ENCODE measurements at places on chromosomes 5 and 9.

DNA sequence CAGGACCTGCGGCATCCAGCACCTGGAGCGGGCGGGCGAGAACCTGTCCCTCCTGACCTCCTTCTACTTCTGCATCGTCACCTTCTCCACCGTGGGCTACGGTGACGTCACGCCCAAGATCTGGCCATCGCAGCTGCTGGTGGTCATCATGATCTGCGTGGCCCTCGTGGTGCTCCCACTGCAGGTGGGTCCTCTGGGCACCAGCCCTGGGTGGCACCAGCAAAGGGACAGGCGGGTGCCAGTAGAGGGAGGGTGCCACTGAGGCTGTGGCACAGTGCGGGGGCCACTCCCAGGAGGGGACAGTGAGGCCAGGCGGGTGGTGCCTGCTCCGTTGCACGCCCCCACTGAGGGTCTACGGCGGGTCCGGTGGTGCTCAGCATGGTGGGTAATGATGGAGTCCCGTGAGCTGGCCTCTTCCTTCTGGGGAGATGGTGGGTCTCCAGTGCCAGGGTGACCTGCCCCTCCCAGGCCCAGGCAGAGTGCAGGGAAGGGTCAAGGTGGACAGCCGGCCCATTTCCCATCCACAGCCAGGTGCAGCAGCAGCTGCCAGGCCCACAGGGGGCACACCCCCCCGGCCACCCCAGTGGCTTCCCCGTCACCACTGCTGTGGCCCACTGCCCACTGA is 57.8 kb downstream of the KCNT1 start:
- DNase-seq = no peak

GRCh38 chr5:168549554-168549953 is 20.4 kb downstream of the FBLL1 start:
- no peak for DNase-seq

DNA sequence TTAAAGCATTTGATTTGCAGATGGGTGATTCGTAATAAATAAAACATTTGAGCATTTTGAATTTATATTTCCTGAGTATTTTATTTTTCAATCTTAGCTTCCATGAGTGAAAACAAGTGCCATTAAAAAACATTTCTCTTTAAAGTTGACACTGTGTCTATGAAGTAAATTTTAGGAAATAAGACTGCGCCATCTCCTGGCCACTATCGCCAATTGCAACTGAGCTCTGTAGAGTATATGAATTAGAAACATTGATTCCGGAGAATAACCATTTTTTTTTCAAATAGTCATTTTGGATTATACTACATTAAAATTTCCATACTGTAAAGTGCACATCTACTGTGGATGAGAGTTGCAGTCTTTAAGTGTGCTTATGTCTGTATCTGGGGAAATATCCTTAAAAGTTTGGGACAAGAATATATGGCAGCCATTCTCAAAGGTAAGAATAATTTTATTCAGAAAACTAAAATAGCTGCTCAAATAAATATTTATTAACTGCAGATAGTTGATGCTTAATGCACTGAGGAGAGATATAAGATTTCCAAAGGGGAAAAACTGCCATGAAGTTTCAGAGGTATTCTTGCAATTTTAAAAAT is 5.9 kb downstream of the DMRTA1 start:
- DNase-seq = no peak

DNA sequence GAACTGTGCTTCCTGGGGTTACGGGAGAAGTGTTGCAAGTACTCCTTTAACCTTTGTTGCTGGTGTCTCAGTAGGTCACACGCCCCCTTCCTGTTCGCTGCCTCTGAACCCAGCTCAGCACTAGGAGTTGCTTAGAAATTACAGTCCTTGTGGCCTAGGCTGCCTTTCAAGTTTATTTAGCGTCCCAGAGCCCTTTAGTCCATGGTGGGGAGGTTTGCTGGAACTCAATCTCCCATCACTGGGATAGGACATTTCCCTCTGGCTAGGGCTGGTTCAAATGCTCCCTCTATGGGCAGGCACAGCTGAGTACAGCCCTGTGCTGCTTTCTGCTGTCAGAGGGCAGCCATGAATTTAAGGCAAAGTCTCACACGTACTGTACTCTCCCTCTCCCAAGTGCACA is 4.7 kb downstream of the IFNA8 start:
- no peak for DNase-seq

GRCh38 chr5:64834037-64834436 is 65.3 kb downstream of the CWC27 start:
- DNase-seq = no peak

DNA sequence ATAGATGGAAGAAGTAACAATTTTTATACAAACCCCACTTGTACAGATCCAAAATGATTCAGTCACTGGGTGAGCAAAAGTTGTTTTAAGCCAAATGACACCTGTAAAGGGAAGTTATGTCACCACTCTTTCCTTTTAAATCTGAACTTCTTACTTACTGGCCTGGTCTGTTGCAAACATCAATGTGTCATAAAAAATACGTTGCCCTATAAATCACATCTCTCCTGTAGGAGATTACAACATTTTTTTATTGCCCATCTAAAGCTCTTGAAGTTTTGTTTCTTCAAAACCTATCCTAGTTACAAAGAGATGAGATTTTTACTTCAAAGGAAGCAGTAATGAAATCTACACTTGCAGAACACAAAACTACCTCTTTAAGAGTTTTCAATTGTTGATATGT is 1087.8 kb upstream of the DMAC1 start:
- DNase-seq = no peak

- no peak for DNase-seq
Observed at GRCh38 chr9:82153032-82153431, 164.5 kb downstream of the SPATA31D1 start.

DNA sequence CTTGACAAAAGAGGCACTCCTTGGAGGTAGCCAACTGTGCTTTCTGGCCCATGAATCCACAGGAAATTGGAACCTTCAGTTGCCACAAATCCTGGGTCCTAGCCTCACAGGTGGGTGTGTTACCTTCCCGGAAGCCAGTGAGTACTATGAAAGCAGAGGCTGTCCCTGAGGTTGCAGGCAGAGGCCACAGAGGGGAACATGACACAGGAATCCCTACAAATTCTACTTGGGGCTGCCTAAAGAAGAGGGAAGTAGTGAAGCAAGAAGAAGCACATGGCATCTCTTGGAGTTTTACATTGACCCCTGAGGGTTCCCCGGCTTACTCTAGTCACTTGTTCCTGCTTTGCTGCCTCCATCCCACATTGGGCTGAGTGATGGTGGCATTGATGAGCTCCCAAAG is 2.6 kb downstream of the SLC22A5 start:
- DNase-seq = no peak

GRCh38 chr5:175814691-175815090 is 56.7 kb upstream of the CPLX2 start:
- DNase-seq = no peak

Measured in left forelimb (tissue), 1 donor.